Ovary (tissue), 10 donors: ENCODE measurements at places on chromosomes 2 and 18.

- H3K36me3 ChIP-seq: no peaks in the 10 kb centered on the region
- H3K27ac ChIP-seq: no peak overlapping the region
- DNase-seq: no peak
Observed at GRCh38 chr18:27713738-27714095, 463.2 kb downstream of the CDH2 start.

- DNase-seq: no peak
- H3K4me1 ChIP-seq: no peaks in the 10 kb centered on the region
- no peaks in the 10 kb centered on the region for H3K27me3 ChIP-seq
- no peak overlapping the region for H3K4me3 ChIP-seq
- H3K36me3 ChIP-seq: no peaks in the 10 kb centered on the region
- no peak overlapping the region for H3K27ac ChIP-seq
Observed at GRCh38 chr2:176507786-176508185, 238.5 kb downstream of the MTX2 start.

DNA sequence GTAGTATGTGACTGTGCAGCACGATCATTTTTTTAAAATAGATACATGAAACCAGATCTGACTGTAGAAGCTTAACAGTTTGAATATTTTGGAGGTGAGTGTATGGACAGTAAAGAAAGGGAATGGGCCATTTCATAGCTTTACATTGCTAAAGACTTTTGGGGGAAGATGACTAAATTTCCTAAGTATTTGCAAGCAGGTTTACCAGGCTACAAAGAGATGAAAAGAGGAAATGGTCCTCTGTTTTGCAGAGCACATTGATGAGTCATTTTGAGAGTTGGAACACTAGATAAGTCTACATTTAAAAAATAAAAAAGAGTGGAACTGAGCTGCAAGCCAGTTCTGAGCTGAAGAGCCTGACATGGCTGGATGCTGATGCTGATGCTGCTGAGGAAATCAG is 115.7 kb upstream of the LRATD1 start:
- H3K27ac ChIP-seq: no peak overlapping the region
- DNase-seq: no peak
- H3K27me3 ChIP-seq: no peaks in the 10 kb centered on the region
- H3K36me3 ChIP-seq: no peaks in the 10 kb centered on the region

- no peaks in the 10 kb centered on the region for H3K4me1 ChIP-seq
- H3K27ac ChIP-seq: no peak overlapping the region
- H3K4me3 ChIP-seq: no peak overlapping the region
- no peak for DNase-seq
Observed at GRCh38 chr2:241194811-241195210, 6.3 kb downstream of the ANO7 start.

DNA sequence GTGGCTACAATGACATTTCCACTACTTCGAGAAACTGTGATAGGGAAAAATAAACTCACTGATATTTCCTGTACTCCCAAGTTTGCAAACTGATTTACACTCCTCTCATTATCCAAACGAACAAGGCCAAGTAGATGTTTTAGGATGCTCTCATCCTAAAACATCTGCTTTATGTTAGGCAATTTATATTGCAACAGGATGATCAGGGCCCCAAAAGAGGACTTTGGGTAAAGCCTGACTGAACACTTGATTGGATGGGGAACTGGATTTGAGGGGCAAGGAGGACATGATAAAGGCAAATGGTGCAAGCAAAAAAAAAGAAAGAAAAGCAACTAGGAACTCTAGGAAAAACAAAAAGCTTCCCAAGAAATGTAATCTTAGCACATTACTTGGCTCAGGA is 2.1 kb upstream of the HES6 start:
- no peak overlapping the region for H3K27ac ChIP-seq
- no peak for DNase-seq
- no peak overlapping the region for H3K4me3 ChIP-seq
- no peaks in the 10 kb centered on the region for H3K27me3 ChIP-seq
- no peaks in the 10 kb centered on the region for H3K36me3 ChIP-seq
